ENCODE measurements at places on chromosomes 7 and 10. TPM values are rescaled to one million over a fixed set of nuclear protein-coding genes. Genes with fewer than 3 reads are reported as not detected.

DNA sequence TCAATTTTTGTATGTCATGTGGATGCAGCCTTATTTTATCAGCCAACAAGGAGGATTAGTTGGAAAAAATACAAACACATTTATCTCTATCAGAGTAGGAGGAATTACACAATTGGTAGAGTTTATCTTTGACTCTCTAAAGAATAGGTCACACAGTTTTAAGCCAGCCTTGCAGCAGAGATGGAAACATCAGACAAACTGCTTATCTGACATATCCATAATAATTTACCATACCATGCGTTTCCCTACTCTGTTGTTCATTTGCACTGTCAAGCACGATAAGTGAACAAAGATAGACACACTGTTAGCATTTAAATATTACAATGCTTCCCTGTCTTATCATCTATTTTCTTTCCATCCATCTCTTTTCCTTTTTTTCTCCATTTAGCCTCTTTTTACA is 283.7 kb upstream of the SMIM30 start:
- ATAC-seq = no peak

GRCh38 chr10:96683065-96683464 is 37.2 kb downstream of the PIK3AP1 start:
- ATAC-seq = no peak

DNA sequence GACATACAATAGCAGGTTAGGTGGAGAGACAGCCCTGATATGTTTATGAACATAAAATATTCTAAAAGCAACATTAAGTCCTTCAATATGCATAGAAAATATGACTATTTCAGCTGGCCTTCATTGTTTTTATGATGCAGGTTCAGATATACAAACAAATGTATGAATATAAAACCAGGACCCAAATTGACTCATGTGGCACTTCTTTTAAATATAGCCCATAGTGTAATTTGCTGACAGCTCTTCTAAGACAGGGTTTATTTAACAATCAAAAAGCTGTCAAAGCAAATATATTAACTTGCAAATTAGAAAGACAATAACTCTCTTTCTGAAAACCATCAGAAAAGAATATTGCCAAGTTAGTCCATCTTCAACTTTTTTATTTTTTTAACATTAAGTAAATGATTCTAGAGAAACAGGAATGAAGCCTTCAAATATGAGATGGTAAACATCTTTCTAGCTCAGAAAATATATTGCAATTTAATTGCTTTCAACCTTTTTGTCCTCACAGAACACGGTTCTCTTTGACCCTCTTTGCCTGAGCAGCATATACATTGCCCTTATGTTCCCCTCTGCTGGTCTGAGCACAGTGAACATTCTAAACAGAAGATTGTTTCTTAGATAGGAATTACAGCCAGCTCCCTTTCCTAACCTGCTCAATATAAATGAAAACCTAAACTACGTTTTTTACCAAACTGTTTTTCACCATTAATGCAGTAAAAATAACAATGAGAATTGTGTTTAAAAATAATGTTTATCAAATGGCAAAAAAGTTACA is 82.8 kb downstream of the CACNA2D1 start:
- ATAC-seq = no peak

DNA sequence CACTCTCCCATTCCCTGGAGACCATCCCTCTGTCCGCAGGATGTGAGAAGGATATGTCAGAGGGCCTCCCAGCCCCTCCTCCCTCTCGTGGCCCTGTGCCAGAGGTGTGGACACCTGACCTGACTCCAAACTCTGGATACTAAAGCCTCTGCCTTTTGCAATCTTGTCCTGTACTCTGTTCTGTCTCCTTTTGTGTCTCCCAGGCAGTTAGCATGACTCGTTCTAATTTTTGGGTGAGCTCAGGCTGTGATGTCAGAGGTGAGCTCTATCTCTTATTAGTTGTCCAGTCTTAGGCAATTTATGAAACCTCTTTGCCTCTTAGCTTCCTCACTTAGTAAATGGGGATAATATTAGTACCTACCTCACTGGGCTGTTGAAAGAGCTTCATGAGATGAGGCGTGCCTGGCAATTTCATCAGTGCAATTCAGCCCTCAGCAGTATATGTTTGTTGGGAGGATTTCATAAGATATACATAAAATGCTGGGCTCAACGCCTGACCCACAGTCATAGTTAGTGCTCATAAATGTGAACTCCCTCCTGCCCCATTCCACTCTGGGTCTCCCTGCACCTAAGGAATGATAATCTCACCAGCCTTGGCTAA is 10.9 kb downstream of the MARVELD1 start:
- no peak for ATAC-seq

GRCh38 chr7:156753630-156754029 is 113.1 kb downstream of the RNF32 start:
- ATAC-seq = no peak

DNA sequence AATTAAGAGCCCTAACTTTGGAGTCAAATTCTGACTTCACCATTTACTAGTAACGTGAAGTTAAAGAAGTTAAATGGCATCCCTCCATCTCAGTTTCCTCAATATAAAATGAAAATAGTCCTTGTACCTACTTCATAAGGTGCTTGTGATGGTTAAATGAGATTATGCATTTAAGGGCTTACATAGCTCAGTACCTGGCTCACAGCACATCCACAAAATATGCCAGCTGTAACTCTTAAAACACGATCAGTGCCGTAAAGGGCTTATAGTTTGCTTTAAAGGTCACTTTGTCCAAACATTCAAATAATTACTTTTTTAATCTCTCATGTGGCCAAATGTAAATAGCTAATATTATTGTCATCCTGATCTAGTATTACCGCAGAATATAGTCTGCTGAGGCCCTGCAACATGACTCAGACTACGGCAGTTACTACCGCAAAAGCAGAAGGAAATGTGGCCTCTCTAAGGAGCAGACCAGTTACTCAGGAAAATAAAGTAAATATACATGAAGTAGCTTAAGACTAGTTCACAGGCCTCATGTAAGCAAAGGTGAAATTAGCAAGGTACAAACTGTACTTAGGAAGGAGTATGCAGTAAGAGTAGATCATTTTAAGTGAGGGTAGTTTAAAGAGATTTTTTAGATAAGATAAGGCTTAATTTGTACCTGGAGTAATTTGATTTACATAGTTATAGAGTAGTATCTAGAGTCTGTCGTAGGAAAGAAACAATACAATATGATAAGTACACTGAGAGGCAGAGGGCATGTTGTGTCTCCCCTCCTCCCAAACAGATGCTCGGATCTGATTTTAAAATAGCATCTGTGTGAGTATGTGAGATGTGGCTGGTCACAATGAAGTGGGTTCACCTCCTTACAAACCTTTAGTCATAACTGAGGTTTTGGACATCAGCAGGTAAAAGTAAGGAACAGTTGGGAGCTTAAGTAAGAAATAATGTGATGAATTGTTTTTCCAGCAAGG is 13.1 kb downstream of the CASP2 start:
- ATAC-seq = no peak

DNA sequence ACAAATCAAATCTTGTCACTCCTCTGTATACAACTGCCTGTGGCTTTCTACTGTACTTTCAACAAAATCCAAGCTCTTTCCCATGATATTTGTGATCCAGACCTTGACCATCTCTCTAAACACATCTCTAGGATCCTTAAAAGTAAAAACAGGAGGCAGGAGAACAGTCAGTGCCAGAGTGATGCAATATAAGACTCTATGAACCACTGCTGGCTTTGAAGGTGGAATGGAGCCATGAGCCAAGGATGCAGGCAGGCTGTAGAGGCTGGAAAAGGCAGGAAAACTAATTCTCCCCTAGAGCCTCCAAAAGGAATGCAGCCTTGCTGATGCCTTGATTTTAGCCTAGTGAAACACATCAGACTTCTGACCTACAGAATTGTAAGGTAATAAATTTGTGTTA is 45.5 kb upstream of the LRRN3 start:
- ATAC-seq = no peak

GRCh38 chr10:6260843-6261242 is 58.1 kb downstream of the PFKFB3 start:
- no peak for ATAC-seq

DNA sequence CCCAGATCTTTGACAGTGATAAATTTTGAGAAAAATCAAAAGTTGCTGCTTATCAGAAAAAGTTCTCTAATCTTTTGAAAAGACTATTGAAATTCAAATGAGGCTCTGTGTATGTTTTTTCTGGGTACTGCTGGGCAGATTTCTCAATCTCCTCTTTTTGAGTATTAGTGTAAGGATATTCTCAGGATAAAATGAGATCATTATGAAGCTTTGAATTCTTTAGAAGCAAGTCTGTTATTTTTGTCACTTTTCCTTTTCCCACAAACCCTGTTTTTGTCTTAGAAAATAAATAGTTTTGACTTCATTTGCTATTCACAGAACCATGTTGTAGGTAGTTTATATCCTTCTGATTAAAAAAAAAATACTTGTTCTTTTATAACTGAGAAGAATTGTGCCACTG is 7.9 kb downstream of the STAM start:
- ATAC-seq = no peak

- ATAC-seq = no peak
Measured at GRCh38 chr10:19947215-19947614, 131.0 kb downstream of the PLXDC2 start.

GRCh38 chr7:99579956-99580777 is 17.9 kb upstream of the TMEM225B start:
- ATAC-seq = peak; percentile 70

GRCh38 chr7:101951757-101952156 is 134.3 kb downstream of the CUX1 start:
- ATAC-seq = no peak

GRCh38 chr7:3461923-3462322 is 160.9 kb downstream of the SDK1 start:
- ATAC-seq = peak; percentile 100

DNA sequence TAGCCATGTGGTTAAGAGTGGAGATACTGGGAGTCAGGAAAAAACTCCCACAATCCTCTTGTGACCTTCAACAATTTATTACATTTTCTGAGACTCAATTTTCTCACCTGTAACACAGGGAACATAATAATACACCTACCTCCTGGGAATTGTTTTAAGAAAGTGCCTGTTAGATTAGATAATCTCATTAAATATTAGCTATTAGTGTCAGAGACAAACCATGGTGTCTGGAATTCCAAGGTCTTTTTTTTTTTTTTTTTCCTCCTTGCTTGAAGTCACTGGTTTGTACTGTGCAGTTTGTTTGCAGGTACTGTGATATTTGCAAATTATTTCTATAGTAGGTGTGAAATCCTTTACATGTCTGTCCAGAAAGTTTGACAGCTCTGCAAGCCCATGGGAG is 806.1 kb downstream of the DNAJB9 start:
- no peak for ATAC-seq

GRCh38 chr7:7922684-7923385 is 45.8 kb upstream of the GLCCI1 start:
- no peak for ATAC-seq

DNA sequence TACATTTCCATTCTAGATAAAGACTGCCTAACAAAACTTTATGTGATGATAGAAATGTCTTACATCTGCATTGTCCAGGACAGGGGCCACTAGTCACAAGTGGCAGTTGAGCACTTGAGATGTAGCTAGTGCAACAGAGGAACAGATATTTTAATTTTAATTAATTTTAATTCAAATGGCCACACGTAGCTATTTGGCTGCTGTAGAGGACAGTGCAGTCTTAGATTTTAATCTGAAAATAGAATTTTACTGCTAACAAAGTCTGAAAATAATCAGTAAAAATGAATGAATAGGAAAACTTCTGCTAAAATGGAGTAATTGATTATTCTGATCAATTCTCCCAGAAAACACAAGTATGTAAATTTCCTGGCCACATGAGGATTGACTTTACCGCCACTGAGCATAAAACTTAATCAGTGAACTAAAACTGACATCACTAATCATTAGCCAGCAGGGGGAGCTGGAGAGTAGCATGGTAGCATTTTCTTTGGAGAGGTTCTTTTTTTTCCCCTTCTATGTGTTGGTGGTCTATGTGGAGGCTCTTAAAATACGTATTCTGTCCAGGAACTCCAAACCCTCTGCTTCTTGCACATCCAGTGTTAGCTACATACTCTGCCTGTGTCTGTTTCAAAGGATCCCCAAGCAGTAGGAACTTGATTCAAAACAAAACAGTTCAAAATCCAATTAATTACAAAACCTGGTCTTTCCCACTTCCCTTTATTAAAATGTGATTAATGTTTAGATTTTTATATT is 52.1 kb downstream of the TSPAN12 start:
- no peak for ATAC-seq

DNA sequence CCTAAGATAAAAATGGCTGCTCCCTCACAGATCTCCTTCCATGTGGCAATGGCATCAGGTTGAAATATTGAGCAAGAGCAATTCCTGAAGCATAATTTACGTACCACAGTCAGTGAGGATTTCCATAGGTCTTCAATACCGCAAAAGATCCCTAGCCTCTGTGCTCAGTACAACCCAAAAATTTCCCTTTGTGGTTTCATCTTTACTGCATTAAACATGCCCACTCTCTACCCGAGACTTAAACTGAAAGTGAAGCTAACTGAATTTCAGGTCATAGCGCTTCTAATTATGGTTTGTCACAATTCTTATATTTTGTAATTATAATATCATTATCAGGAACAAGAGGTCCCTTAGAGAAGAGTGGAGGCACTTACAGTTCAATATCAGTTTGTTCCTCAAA is 1071.1 kb downstream of the XPNPEP1 start:
- ATAC-seq = no peak

GRCh38 chr7:32900433-32900995 is 9.0 kb upstream of the KBTBD2 start:
- ATAC-seq = no peak

DNA sequence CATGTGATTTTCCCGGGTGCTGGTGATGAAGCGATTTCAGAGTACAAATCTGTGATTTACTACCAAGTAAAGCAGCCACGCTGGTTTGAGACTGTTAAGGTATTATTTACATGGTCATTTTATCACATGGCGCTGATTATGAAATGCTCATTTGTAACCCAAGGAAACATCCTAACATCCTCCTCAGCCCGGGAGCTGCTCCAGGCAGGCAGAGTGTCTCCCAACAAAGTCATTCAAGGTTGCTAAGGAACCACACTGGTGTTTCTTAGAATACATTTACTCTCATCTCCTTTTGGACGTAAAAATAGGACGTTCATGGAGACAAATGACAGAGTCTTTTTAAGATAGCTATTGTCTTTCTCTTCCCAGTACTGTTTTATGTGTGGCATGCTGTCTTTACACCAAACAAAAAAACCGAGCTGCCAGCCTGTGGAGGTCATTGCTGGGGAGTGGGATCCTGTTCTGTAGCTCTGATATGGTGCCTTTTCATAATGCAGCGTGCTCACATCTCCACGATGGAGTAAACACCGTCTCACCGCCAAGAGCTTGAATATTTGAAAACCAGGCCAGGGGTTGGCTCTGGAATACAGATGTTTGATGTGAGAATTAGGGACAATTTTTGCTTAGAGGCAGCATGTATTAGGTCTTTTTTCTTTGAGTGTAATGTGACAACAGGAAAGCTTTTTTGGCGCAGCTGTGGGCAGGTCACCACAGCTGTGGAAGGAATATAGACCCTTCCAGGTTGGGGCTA is 119.6 kb downstream of the DOCK1 start:
- ATAC-seq = no peak

- ATAC-seq = no peak
Measured at GRCh38 chr7:147556317-147556716, 1034.2 kb upstream of the C7orf33 start.

CPA2 gene
- total RNA-seq = 0.56 TPM

BICC1 gene
- 0.05 TPM for total RNA-seq

ZNF727 gene
- not detected for total RNA-seq

PITX3 gene
- total RNA-seq = not detected

NKX2-3 gene
- total RNA-seq = not detected

EXOC4 gene
- 62.3 TPM for total RNA-seq

TMEM184A gene
- total RNA-seq = not detected

OR6V1 gene
- not detected for total RNA-seq

ZP3 gene
- total RNA-seq = 13.0 TPM

PCLO gene
- total RNA-seq = 0.03 TPM

PKD1L1 gene
- 0.61 TPM for total RNA-seq

Data from activated T-helper 17 cell treated with anti-CD3 and anti-CD28 coated beads, Interleukin-2, amount 50 U/mL, for 72 hours (primary cell).